ENCODE measurements at places on chromosomes 3 and 15.

- DNase-seq: no peak
These were observed 49.5 kb upstream of the ABHD17C start for GRCh38 chr15:80645494-80646065.

GRCh38 chr3:49007771-49008528, 759 bp downstream of the WDR6 start:
- DNase-seq: peak; percentile 87

GRCh38 chr15:63638839-63639238, 41.7 kb downstream of the FBXL22 start:
- DNase-seq: no peak

GRCh38 chr15:88378188-88378637, 89.0 kb downstream of the MRPL46 start:
- DNase-seq: no peak

DNA sequence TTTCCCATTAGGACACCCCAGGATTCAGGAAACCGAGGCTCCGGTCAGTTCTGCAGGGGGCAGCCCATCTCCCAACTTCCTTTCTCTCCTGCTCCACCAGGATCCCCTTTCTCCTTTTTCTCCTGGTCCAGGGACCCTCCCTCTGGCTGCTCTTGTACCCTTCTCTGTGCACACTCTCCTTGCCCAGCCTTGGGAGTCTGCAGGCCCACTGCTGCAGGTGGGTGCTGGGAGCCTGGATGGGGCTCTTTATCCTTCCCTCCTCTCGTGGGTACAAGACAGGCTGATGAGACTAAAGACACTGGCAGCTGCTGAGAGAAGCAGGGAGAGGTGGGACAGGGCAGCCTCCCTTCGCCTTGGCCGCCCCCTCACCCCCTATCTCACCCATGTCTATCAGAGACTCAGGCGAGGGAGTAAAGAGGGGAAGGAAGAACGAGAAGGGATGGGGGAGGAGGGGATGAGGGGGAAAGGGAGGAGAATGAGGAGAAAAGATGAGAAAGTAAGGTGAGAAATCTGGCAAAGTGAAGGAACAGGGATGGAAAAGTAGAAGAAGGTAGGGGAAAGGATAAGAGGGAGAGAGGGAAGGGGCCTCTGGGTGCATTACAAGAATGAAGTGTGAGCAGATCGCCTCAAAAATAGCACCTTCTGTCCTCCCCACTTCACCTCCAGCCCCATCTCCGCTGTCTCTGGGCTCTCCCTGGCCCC, 45.2 kb downstream of the ITGA11 start:
- DNase-seq: no peak

GRCh38 chr15:43225201-43225949, 4.6 kb upstream of the EPB42 start:
- peak; percentile 27 for DNase-seq

DNA sequence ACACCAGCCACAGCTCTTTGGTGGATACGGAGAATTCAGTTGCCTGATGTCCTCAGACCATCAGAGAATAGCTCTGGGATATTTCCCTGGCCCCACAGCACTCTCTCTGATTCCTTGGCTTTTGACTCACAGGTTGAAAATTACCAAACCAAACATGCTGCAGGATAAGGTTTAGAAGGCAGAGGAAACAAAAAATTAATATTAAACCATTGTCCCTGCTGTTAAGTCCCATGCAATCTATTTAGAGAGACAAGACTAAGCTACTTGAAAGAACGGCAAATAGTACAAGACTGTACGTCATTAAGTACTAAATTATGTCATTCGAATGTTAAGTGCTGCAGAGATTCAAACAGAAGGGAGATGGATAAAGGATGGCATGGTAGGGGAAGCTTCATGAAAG, 501.4 kb downstream of the MECOM start:
- no peak for DNase-seq
